ENCODE measurements at places on chromosomes 4 and X.

- DNase-seq = no peak
These were observed 80.5 kb downstream of the CLDN34 start for GRCh38 chrX:10047631-10048030.

- no peak for DNase-seq
These were observed 55.5 kb downstream of the WFS1 start for GRCh38 chr4:6324999-6325787.

- DNase-seq = no peak
These were observed 223.6 kb downstream of the MGST2 start for GRCh38 chr4:139889264-139889663.

DNA sequence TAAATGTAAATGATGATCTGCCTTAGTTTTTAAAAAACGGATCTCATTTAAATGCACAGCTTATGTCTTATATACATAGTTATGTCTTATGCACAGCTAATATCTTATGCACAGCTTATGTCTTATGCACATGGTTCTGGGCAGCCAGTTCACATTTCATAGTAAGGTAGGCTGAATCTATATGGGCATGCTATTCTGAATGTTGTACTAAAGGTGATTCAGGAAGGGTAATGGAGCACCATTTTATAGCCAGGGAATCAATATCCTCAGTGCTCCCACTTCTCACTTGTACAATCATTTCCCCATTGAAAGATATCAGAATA lies 77.9 kb upstream of the MID1 start:
- DNase-seq = no peak

- DNase-seq = no peak
These were observed 98.9 kb downstream of the KLHL8 start for GRCh38 chr4:87121341-87122065.

DNA sequence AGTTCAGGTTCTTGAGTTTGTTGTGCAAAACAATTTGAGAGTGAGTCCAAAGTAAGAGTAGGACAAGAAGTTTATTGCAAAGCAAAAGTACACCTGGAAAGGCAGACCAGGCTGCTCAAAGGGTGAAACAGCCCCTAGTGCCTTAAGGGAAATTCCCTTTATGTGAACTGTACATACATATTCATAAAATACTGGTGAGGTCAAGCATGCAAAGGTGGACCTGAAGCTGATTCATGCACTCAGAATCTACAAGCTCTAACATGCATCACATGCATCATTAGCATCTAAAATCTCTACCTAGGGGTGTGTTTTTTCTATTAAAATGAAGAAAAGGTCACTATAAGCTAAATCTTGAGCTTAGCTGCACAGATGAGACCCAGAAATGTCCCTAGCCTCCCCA lies 266.9 kb downstream of the SPATA18 start:
- no peak for DNase-seq

DNA sequence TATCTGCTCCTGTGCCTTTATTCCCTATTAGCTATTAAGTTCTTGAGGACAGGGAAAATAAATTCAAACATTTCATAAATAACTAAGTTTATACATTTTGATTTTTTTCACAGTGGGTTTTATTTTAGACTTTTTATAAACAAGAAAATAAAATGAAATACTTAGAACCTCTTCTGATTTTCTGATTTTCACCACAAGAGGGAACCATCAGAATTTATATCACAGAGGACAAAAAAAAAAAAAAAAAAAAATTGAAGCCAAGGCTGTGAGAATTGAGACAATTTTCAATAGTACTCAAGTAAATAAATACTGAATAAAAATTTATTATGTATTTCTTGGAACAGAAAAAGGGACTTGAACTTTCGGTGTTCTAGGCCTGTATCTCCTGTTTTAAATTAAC lies 288.1 kb downstream of the SH3BGRL start:
- no peak for DNase-seq

DNA sequence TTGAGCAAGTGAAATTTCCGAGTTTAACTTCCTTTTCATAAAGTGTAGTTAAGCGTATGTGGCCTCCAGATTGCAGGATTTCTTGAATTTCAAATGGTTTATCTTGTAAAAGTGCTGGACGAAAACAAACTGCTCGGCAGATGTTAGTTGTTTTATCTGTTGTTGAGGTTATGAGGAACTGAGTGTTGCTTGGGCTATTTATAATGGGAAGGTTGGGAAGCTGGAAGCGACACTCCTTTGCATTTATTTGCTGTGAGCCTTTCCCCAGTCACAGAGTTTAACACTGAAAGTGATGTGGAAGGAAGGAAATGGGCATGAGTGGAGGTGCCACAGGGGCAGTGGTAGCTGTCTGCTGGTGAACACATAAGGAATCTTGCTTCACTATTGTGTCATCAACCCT lies 284.9 kb downstream of the PCDH7 start:
- no peak for DNase-seq
